ENCODE measurements at places on chromosomes 1 and 21.

DNA sequence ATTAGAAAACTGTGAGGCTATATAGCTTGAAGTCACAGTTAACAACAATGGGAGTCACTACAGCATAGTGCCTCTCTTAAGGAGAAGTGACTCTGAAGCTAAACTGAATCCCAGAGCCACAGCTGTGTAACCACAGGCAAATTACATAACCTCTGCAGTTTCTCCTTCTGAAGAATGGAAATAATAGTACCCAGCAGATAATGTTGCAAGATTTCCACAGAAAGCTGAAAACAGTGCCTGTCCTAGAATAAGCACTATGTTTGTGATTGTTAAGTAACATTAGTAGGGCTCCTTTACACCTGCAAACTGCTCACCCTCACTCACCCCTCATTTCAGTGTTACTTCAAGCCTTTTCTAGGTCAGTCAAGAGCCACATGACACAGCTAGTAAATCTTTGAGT is 886.7 kb downstream of the PLA2G4A start:
- DNase-seq, result no peak

DNA sequence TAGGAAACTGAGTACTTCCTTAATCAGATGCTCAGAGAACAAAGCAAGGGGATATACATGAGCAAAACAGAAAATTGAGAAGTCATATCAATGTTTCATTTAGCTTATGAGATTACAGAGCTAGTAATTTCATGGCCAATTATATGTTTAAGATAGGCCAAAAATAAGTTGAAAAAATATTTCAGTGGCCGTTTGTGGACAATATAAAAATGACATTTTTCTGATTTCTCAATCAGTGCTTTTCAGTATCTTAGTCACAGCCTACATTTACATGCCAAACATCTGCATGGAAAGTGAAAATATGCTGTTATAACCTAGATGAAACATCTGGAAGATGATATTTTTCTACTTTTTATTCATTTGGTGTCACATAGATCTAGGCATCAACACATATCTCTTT is 192.5 kb downstream of the HLX start:
- no peak for DNase-seq

DNA sequence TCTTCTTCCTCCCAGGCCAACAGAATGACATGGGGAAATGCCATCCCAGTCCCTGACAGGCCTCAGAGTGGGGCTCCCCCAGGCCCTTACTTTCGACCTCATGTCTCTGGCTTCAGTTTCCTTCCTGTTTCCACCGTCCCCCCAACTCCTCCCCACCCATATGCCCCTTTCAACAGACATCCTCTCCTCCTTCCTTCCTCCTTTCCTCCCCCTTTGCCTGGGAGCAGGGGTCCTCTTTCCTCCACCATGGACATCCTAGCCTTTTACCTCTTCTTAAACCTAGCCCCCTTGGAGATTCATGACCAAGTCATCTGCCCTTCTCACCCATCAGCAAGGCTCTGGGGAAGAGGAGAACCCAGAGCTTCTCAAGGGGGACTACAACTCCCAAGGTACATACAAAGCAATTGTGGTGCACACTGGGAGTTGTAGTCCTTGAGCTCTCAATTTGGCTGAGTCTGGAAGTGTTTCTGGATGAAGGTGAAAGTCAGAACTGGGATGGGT is 4.0 kb downstream of the ZBTB7B start:
- peak; percentile 71 for DNase-seq

DNA sequence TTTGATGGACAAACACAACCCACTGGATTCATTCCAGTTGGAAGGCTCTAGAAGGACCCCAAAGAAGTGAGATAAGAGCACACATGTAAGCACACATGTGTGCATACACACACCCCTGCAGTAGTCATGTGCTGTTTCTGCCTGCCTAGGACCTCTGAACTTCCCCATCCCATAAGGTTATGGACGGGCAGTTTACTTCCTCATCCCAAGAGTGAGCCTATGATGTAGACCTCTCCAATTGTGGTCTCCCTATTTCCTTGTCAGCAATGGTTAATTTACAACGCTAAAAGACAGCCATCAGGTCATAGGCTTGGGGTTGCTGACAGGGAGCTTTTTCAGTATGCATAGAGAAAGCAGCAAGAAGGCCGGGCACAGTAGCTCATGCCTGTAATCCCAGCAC is 15.4 kb upstream of the ADAR start:
- no peak for DNase-seq

DNA sequence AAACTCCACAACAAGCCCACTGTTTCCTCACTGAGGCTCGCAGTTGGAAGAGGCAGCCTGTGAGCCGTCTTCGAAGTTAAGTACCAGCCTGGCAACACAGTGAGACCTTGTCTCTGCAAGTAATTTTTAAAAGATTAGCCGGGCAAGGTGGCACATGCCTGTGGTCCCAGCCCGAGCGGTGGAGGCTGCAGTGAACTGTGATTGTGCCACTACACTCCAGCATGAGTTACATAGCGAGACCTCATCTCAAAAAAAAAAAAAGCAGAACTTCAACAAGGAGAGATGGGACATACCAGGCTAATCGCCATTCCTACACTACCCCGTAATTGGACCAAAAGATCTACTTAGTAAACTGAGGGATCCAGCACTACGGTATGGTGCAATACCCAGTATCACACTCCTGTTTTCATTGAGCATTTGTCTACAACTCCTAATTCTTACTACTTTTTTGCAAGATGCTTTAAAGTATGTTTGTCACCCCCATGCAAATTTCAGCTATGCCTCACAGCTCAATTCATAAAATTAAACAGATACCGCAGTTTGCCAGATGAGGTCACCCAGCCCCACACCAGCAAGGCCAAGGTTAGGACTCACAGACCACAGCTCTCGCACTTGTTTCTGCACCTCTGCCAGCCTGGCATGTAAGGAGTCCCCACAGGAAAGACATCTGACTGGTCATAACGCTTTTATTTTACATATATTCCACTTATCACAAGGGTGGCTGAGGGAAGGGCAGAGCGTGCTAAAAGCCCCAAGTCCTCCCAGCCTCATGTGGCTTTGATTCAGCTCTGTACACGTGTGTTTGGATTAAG is 21.0 kb downstream of the SDE2 start:
- no peak for DNase-seq

GRCh38 chr1:228212415-228212965 is 4.6 kb downstream of the OBSCN start:
- no peak for DNase-seq
